IMR-90 (cell line): ENCODE measurements at places on chromosomes 3 and 15. TPM values are rescaled to one million over a fixed set of nuclear protein-coding genes. Genes with fewer than 3 reads are reported as not detected.

- H3K27me3 ChIP-seq = peaks cover 57% of the 10 kb centered on the region
- DNase-seq = no peak
- H3K27ac ChIP-seq = no peak overlapping the region
- H3K36me3 ChIP-seq = no peaks in the 10 kb centered on the region
- H3K4me3 ChIP-seq = no peak overlapping the region
Observed at GRCh38 chr15:70400766-70401541, 303.2 kb upstream of the TLE3 start.

DNA sequence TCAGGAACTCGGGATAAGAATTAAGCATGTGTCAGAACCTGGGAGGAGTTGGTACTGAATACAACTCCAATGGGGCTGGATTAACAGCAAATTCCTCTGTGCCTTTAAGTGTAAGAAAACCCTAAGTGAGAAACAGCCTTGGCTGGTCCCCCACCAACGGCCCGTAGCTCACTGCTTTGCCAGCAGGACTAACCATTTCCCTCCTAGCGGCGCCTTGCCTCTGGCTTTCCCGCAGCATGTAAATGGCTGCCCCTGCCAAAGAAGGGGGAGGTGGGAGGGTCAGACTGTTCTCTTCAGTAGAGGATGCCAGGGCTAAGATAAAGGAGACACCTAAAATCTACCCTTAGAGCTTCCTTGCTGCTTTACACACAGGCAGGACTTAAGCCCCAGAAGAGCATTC lies 51.0 kb upstream of the SH3GL3 start:
- H3K4me1 ChIP-seq = no peaks in the 10 kb centered on the region
- no peaks in the 10 kb centered on the region for H3K36me3 ChIP-seq
- H3K27me3 ChIP-seq = peaks cover 4% of the 10 kb centered on the region; the same call in 1 of the 2 replicates
- H3K4me3 ChIP-seq = no peak overlapping the region
- no peak overlapping the region for H3K27ac ChIP-seq

DNA sequence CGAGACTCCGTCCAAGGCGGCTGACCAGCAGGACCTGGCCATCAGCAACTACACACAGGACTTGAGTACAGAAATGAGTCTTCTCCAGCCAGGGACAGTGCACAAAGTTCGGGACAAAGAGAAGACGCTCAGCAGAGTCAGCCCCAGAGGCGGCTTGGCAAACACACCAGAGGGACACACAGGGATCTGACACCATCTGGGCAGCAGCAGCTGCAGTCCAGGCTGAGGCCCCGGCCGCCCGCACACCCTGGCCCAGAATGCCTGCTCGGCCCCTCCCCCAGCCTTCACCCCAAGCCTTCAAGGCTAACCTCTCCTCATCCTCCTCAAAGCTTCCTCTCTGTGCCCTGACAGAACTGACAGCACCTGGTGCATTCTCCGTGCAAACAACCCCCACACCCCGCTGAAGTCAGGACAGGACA lies 61.1 kb downstream of the XXYLT1 start:
- H3K4me1 ChIP-seq = peaks cover 30% of the 10 kb centered on the region
- H3K27me3 ChIP-seq = no peaks in the 10 kb centered on the region
- peak overlapping the region; percentile 99 for H3K27ac ChIP-seq
- no peak overlapping the region for H3K4me3 ChIP-seq
- peak; percentile 39 for DNase-seq
- H3K36me3 ChIP-seq = no peaks in the 10 kb centered on the region

DNA sequence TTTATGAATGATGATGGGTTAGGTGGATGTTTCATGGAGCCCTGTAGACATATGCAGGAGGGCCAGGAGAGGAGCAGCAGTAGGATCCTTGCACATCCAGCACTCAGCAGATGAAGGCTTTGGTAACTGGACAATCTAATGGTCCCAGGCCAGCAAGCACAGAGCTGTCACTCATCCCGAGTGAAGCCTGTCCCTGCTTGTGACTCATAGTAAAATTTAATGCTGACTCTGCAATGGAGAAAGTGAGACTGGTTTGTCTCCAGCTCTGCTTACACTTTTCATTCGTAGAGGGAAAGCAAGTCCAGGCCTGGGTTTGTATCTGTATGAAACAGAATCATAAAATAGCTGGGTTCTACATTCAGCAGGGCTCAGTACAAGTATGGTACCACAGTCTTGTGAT lies 131.7 kb downstream of the DTWD1 start:
- no peak for DNase-seq
- H3K27me3 ChIP-seq = no peaks in the 10 kb centered on the region
- no peak overlapping the region for H3K4me3 ChIP-seq

DNA sequence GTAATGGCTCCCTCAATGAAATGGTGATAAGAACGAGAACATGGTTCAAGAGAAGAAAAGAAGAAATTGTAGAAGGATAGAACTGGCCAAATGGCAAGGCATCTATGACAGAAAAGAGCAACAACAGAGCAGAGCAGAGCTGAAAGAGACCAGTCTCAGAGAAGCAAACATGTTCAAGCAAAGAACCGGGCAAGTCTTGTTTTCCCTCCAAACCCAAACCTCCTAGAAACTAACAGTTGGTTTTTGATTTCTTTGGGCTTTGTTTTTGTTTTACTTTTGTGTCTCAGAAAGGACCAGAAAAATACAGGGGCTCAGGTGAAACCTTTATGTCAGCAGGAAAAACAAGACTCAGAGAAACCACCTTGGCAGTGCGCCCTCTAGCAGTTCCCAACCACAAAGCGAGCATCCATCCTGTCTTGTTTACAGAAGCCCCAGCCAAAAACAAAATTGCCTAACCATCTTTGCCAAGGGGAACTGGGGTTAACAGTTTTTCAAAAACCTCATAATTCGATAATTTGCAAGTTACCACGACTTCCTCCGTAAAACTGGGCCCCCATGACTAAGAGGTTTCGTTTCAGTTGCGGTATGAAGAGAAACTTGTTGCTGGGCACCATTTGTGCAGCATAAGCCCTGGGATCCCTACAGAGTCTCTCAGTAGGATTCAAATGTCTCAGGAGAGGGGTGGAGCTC lies 159.2 kb upstream of the SLC24A5 start:
- no peak overlapping the region for H3K27ac ChIP-seq
- no peaks in the 10 kb centered on the region for H3K36me3 ChIP-seq
- no peak for DNase-seq
- H3K4me1 ChIP-seq = no peaks in the 10 kb centered on the region

DNA sequence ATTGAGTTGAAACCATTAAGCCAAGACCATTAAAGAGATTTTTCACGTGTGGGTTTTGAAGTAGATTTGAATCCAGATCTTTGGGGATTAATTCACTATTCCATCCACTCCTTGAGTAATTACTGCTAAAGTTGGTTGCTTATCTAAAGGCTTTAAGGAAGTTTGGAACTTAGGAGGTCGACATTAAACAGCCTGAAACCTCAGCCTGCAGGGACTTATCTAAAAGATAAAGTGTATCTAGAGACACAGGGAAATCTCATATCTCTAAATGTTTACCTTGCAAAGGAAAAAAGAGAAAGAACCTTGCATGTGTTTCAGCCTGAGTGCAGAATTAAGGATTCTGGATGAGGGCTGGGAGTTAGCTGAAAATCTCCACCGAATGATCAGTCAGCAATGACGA lies 158.6 kb downstream of the MEIS2 start:
- no peak overlapping the region for H3K4me3 ChIP-seq
- DNase-seq = no peak
- H3K27ac ChIP-seq = no peak overlapping the region
- H3K27me3 ChIP-seq = no peaks in the 10 kb centered on the region
- no peaks in the 10 kb centered on the region for H3K4me1 ChIP-seq

- no peaks in the 10 kb centered on the region for H3K36me3 ChIP-seq
- H3K4me3 ChIP-seq = peak overlapping the region; percentile 58
- no peak for DNase-seq
- peaks cover 16% of the 10 kb centered on the region for H3K4me1 ChIP-seq
Observed at GRCh38 chr3:195260280-195260905, 10.6 kb downstream of the XXYLT1 start.

- peaks cover under 1% of the 10 kb centered on the region; the same call in 1 of the 2 replicates for H3K36me3 ChIP-seq
- peak overlapping the region; percentile 94; the same call in 1 of the 2 replicates for H3K27ac ChIP-seq
- H3K27me3 ChIP-seq = no peaks in the 10 kb centered on the region
- no peak for DNase-seq
Observed at GRCh38 chr15:65183865-65184159, 1.3 kb downstream of the CLPX start.

- H3K36me3 ChIP-seq = peaks cover 8% of the 10 kb centered on the region
- no peak for DNase-seq
- H3K4me1 ChIP-seq = peaks cover 27% of the 10 kb centered on the region
- H3K27me3 ChIP-seq = no peaks in the 10 kb centered on the region
- no peak overlapping the region for H3K27ac ChIP-seq
- no peak overlapping the region for H3K4me3 ChIP-seq
Observed at GRCh38 chr15:71224024-71224423, 108.8 kb downstream of the THSD4 start.

DNA sequence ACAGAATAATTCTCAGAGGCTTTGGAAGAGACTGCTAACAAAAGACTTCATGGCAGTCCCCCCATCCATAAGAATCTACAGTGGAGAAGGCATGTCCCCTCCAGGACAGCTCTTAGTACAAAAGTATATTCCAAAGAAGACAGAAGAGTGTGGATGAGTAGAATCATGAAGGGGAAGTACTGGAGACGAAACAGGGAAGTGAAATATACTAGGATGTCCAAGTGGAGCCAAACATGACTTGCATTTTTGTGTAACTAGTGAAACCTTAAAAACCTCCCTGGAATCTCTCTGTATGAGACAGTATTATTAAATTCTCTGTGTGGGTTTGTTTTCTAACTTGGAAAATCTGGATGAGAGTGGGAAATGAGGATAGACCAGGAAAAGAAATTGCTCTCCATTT lies 312.4 kb downstream of the RSL24D1 start:
- H3K36me3 ChIP-seq = no peaks in the 10 kb centered on the region
- no peak overlapping the region for H3K4me3 ChIP-seq
- no peak for DNase-seq

GRCh38 chr3:63324621-63325020 lies 46.5 kb downstream of the SYNPR start:
- no peak overlapping the region for H3K27ac ChIP-seq
- H3K4me1 ChIP-seq = no peaks in the 10 kb centered on the region
- no peaks in the 10 kb centered on the region for H3K36me3 ChIP-seq

DNA sequence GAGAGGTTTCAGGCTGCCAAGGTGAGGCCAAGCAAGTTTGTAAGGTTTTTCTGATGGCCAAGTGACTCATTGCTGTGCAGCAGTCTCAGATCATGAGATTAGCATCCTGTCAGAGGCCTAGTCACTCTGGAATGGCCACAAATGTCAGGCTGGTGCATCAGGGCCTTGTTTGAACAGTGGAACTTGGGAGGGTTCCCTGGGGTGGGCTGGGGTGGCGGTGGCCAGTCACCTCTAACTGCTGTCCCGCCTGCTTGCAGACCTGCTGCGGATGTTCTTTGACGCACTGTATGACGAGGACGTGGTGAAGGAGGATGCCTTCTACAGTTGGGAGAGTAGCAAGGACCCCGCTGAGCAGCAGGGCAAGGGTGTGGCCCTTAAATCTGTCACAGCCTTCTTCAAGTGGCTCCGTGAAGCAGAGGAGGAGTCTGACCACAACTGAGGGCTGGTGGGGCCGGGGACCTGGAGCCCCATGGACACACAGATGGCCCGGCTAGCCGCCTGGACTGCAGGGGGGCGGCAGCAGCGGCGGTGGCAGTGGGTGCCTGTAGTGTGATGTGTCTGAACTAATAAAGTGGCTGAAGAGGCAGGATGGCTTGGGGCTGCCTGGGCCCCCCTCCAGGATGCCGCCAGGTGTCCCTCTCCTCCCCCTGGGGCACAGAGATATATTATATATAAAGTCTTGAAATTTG lies 2.8 kb upstream of the FAM131A start:
- no peaks in the 10 kb centered on the region for H3K27me3 ChIP-seq
- H3K27ac ChIP-seq = peak overlapping the region; percentile 41; the same call in 1 of the 2 replicates
- peaks cover 39% of the 10 kb centered on the region for H3K4me1 ChIP-seq

DNA sequence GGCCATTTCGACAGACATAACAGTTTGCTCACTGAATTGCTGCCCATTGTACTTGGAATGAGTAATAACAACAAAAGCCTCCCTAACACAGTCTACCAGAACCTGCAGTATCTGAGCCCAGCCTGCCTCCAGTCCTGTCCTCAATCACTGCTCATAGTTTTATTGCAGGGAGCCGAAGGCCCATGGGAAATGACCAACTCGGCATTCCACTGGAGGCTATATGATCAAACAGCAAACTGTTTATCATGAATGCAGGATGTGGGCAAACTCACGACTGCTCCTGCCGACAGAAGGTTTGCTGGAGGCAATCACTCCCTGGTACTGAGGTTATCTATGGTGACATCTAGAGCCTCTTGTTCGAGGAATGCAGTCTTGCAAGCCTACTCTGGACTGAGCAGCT lies 46.3 kb downstream of the LSM3 start:
- peaks cover 21% of the 10 kb centered on the region for H3K4me1 ChIP-seq
- H3K36me3 ChIP-seq = no peaks in the 10 kb centered on the region
- H3K27ac ChIP-seq = peak overlapping the region; percentile 44; the same call in 1 of the 2 replicates
- peak; percentile 51 for DNase-seq

- no peaks in the 10 kb centered on the region for H3K36me3 ChIP-seq
- H3K27ac ChIP-seq = no peak overlapping the region
- DNase-seq = no peak
- no peak overlapping the region for H3K4me3 ChIP-seq
- H3K4me1 ChIP-seq = peaks cover 2% of the 10 kb centered on the region
- H3K27me3 ChIP-seq = no peaks in the 10 kb centered on the region; the same call in 1 of the 2 replicates
Observed at GRCh38 chr15:76178296-76179000, 118.7 kb downstream of the TMEM266 start.

DNA sequence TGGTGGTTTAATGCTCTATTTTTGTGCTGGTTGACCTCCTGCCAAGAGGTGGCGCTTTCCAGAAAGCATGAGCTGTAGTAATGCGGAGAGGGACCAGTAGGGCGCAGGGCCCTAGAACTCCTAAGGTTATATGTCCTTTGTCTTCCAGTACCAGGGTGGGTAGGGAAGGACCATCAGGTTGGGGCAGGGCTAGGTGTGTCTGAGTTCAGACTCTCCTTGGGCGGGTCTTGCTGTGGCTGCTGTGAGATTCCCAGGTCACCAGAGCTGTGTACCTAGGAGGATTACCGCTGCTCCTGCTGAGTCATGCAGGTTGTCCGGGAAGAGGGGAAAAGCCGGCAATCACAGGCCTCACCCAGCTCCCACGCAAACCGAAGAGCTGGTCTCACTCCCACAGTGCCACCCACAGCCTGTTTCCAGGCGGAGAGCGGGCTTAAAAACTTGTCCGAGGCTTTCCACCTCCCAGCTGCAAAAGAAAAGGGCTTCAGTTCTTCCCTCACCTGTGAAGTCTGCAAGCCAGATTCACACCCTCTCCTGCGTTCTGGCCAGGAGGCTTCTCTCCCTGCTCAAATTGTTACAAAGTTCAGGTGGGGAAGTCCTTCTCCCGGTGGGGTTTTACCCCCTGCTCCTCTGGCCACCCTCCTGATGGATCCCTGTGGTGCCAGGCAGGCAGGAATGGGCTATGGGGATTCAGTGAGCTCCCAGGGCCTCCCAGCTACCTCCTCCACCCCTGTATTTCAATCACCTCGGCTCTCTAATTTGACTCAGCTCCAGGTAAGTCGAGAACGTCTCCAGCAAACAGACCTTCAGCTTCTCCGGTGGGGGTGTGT lies 37.7 kb upstream of the BCHE start:
- no peak overlapping the region for H3K4me3 ChIP-seq
- no peak for DNase-seq
- H3K27me3 ChIP-seq = no peaks in the 10 kb centered on the region
- H3K27ac ChIP-seq = no peak overlapping the region
- H3K36me3 ChIP-seq = no peaks in the 10 kb centered on the region

CKMT1A gene
- total RNA-seq = not detected in 2 replicates

DGKG gene
- 2.5 and 4.1 TPM in 2 replicates for total RNA-seq

CILP gene
- total RNA-seq = under 0.01 TPM in 1 of 2 replicates, not detected in the other

CD86 gene
- total RNA-seq = not detected in 2 replicates

COL6A6 gene
- not detected in 2 replicates for total RNA-seq

PLXND1 gene
- 19.2 and 22.5 TPM in 2 replicates for total RNA-seq
